ENCODE measurements at places on chromosomes 1 and 21.

GRCh38 chr1:160168016-160168415 lies 16.6 kb downstream of the ATP1A4 start:
- no peak for DNase-seq

DNA sequence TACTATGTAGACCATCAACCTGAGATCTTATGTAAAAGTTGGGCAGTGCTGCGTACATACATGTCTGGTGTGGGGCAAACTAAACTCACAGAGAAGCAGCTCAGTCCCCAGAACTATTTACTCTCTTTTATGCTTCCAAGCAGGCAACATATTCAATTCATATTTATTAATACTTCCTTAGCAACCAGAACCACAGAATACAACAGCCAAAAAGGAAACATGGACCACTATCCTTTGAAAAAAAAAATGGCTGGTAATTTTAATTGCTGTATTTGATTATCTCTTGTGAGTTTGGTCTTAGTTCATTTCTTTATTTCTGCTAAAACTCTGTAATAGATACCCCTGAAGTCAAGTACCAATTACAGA lies 1.5 kb upstream of the PPP1R15B start:
- no peak for DNase-seq

DNA sequence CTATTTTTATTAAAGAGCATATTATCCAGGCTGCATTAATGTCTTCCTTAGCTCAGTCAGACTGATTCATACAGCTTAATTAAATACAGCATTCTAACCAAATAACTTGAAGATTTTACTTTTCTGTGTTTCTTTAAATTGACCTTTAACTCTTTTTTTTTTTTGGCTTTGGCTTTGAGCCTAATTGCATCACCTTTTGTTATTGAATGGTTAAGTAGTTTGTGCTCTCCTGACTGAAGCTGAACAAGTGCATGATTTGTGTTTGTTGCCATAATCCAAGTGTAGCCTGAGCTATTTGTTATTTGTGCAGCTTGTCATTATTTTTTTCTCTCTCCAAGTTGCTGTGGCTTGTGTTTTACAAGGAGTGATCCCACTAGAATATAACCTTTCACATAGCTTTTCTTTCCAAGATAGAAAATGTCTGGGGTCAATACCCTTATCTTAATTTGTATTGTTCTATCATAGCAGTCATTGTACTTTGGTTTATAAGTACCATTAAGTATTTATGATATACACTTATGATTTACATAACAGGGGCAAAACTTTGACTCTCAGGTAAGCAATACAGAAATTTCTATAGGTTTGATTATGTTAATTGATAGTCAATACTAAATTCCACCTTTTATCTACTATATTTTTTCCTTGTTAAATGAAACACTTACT lies 31.6 kb downstream of the CDC14A start:
- no peak for DNase-seq

- peak; percentile 48 for DNase-seq
Observed at GRCh38 chr1:236147068-236147467, 4.7 kb downstream of the GPR137B start.

DNA sequence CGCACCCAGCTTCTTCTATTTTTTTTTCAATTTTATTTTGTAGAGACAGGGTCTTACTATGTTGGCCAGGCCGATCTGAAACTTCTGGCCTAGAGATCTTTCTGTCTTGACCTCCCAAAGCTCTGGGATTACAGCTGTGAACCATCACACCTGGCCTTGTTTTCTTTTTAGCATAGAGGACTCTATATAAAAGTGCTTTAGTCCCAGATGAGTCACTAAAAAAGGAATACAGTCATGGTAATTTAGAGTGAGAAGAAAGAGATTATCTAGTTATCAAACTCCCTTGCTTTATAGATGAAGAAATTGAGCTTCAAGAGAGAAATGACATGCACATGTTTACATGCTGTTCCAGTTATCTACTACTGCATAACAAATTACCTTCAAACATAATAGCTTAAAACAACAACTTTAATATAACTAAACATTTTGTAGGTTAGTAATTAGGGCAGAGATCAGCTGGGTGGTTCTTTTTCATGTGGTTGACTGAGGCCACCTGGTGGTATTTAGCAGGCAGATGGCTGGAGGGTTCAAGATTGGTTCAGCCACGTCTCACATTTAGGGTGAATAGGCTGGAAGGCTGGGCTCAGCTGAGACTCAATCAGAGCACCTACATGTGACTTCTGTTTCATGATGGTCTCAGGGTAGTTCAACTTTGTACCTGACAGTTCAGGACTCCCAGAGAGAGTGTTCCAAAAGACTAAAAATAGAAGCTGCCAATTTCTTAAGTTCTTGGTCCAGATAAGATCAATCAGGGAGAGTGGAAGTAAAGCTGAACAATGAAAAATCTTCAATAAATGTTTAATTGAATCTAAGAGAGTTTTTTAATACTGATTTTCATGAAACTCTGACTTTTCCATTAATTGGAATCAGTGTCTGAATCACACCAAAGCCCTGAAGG lies 16.9 kb upstream of the MTF2 start:
- peak; percentile 47 for DNase-seq

GRCh38 chr1:15522551-15522950 lies 1.5 kb downstream of the CASP9 start:
- DNase-seq: no peak

DNA sequence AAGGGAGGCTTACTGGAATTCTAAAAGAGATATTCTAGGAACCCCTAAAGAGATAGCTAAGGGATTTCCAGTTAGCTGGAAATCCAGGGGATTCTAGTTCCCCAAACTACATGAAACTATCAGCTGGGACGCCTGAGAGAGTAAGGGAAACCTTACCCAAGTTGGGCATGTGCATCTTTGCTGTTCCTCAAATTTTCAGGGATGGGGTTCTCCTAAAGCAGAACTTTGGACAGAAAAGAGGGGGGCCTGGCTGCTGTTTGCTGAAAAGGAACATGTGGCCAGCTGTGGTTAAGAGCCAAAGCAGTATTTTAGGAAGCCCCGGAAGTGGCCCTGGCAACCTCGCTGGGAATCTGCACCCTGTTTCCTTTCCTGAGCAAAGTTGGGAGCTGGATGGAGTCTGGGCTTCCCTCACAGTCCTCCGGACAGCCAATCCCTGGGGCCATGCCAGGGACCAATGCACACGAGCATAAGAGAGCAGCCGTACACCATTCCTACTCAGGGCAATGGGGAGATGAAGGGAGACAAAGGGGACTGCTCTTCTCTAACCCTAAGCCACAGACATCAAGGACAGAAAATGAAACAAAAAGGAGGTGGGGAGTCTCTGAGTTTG lies 154.3 kb downstream of the PLXNA2 start:
- no peak for DNase-seq

DNA sequence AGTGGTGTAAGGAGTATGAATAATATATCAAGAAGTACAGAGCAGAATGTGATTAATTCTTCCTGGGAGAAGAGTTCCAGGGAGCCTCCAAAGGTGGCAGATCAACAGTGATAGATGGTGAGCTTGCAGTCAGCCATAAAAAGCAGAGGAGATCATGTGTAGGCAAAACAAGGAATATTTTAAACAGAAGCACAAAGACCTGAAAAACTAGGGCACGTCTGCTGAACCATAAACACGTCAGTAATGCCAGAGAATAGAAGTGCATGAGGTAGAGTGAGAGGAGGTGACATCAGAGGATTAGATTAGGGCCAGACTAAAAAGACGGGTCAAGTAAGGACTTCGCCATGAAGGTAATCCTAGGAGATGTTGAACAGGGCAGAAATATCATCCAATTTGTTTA lies 151.8 kb downstream of the EIF4G3 start:
- no peak for DNase-seq

DNA sequence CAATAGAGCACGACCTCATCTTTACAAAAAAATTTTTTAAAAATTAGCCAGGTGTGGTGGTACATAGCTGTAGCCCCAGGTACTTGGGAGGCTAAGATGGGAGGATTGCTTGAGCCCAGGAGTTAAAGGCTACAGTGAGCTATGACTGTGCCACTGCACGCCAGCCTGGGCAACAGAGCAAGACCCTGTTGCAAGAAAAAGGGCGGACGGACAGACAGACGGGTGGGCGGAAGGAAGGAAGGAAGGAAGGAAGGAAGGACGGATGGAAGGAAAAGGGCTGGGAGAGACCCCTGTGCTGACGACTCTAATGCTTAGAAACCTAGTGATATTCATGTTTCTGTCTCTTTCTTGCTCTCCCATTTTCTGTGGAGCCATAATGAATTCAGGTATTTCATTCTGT lies 14.4 kb downstream of the PI4KB start:
- no peak for DNase-seq

DNA sequence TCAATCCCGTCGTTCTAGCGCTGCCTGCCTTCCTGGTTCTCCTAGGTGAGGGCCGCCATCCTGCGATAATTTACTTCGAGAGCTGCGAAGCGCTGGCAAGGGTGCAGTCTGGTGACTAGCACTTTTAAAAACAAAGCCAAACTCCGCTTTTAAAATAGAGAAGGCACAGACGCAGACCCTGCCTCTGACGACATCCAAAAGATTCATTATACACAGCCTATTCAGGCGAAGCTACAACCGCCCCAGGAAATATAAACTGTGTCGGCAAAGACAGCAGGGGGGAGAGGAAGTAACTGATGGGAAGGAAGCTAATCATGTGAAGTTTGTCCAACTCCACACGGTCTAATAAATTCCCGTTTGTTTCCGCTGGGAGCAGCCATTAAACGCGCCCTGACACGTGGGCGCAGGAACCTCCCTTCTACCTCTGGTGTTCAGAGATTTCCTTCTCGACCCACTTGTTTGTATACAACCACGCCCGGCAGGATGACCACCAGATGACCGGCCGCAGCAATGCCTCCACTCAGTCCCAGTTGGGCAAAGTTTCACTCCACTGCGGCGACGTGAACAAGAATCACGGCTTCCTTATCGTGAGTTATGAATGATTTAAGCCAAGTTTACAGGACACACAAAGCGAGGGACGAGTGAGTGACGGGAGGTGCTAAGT lies 1.3 kb downstream of the GNG12 start:
- peak; percentile 95 for DNase-seq

- no peak for DNase-seq
Observed at GRCh38 chr1:244029124-244029523, 22.0 kb upstream of the ZBTB18 start.

DNA sequence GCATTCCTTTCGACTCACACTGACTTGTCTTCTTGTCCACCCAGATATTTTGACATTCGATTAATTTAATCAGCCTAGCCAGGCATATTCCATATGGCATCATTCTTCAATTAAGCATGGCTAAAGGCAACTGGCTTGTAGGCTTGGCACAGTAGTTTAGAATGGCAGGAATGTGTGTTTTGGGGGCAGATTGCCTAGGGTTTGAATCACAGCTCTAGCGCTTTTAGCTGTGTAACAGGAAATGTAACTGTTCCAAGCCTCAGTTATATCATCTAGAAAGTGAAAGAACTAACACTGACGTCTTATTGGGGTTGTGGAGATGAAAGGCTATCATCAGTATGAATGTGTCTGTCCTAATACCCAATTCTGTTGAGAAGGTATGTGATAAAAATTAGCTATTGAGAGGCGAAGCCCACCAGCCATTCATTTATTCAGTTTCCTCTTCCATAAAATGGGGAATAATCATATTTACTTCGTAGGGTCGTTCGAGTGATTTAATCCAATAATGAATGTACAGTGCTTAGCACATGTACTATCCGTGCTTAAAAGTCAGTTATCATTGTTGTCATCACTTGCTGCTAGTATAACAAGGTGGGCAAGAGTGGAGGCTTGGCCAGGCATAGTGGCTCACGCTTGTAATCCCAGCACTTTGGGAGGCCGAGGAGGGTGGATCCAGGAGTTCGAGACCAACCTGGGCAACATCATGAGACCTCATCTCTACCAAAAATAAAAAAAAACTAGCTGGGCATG lies 41.6 kb upstream of the GRHL3 start:
- no peak for DNase-seq

DNA sequence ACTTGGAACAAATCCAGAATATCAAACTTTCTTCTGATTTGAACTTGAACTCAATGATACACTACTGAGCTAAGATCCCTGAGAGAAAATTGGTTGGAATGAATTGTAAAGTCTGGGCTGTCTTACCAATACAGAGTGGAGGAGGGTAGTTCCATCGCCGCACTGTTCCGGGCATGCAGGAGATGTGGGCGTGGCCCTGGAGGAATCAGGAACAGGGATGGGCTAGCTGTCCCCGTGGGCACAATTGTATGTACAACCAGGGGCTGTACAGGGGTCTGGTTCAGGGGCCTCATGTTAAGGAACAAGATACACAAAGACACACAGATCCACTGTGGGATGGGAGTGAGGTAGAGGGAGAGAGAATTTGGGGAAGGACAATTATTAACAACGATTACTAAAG lies 144.3 kb downstream of the ZSCAN20 start:
- DNase-seq: no peak

All from osteoblast (primary cell).